Thyroid gland (tissue), 4 donors: ENCODE measurements at places on chromosomes 2 and 18. TPM values are rescaled to one million over a fixed set of nuclear protein-coding genes. Genes with fewer than 3 reads are reported as not detected.

LOXHD1 gene
- total RNA-seq, result 0.27 TPM

RAPGEF4 gene
- 19.6 TPM for total RNA-seq

MEP1B gene
- total RNA-seq, result 0.38 TPM

RBM43 gene
- 9.4 TPM for total RNA-seq

PPIL3 gene
- total RNA-seq, result 29.6 TPM

KCNK3 gene
- total RNA-seq, result 4.8 TPM

VAMP5 gene
- 41.3 TPM for total RNA-seq

SERPINB13 gene
- not detected for total RNA-seq

SERPINB4 gene
- not detected for total RNA-seq

RBM45 gene
- total RNA-seq, result 21.4 TPM

DNA sequence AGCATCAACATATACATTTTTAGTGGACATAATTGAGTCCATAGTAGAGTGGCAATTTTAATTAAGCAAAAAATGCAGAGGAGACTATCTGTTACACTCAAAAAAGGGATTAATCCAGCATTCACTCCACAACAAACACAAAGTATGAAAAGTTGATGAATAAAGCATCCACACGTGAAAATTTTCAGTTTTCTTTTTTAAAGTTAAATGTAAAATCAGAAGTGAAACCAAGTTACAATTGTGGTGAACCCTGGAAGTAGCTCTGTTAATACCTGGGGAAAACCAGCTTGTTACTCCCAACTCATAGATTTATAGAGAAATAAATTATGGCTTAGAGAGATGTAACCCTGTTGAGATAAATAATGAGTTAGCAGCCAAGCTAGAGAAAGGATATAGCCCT lies 807.8 kb downstream of the TRIB2 start:
- DNase-seq, result no peak

DNA sequence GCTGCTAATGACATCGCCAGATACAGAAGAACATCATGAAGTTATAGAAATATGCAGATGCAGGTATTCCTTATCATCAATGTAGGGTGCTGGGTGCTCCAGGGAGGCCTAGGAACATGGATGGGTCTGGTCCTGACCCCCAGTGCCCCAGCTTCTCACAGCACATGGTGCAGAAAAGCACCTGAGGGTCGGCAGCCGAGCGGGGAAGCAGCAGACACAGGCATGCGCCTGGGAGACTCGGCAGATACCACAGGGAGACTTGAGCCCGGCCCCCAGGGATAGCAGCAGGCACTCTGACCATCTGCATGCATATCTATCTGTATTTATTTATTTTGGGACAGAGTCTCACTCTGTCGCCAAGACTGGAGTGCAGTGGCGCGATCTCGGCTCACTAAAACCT lies 43.2 kb downstream of the TMEM18 start:
- DNase-seq, result no peak

- no peak for DNase-seq
Measured at GRCh38 chr18:48868468-48869466, 82.0 kb downstream of the SMAD7 start.

GRCh38 chr2:190771726-190772125 lies 108.9 kb upstream of the GLS start:
- no peak for DNase-seq

- DNase-seq, result peak; percentile 72
Measured at GRCh38 chr2:226742347-226742746, 57.3 kb downstream of the IRS1 start.

DNA sequence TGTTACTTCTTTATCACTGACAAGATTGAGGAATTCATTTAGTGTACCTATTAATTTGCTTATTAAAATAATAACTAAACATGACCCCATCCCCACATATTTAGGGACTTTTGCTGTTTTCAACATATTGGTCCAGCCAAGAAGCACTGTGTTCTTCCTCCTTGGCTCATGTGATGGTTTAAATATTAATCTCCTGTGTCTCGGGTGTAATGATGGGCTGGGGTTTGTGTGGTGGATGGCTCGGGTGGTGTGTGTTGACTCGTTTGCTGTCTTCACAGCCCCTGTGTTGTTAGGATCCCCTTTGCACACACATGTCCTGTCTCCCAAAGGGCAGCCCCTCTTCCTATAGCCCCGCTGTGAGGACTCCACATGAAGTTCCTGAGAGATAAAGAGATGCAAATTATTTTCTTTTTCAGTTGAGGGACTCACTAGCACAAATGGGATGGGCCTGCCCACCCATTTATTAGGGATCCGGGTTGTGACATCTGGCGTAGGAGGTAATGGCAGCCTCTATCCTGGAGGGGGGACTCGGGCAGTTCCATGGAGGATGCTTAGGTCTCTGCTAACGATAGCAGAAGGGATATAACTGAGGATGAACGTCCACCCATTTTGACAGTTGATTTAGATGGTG lies 53.4 kb downstream of the FHOD3 start:
- no peak for DNase-seq

DNA sequence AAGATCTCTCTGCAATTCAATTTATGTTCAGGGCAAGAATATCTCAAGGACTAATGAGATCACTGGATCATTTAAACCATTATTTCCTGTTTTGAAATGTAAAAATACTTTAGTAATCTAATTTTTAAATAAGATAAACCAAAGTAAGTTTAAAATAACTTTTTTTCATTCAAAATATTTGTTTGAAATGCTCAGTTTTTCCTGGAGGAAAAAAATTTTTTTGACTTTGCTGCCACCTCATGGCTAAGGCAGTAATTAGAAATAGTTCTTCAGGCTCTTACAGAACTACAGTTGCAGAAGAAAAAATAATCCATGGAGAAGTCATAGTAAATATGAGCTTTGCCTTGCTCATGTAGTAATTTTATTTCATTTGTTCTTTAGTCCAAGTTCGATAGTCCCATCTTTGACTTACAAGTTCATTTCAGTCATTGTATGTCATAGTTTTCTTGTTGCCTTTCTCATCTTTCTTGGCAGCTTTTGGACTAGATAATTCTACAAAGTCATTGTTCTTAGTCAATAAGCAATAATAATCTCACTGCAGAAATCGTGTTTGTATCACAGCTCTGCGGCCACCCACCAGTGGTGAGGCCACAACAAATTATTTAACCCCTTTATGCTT lies 127.4 kb downstream of the DPP4 start:
- no peak for DNase-seq

DNA sequence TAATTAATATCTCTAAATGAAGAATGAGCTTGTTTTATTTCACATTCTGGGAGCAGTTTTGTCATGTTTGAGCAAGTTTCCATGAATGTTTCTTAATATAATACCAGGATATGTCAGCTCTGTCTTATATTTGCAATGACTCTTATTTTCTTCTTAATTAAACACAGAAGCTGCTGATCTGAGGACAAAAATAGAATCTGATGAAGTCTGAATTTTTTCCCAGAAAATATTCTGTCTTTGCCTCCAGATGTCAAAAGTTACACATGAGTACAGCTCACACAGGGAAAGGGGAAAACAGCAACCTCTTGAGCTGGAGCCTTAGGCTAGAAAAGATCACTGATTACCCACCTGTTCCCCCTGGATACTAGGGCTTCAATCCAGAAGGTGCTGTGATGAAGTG lies 606.6 kb upstream of the SYT4 start:
- DNase-seq, result no peak

GRCh38 chr2:216056739-216057138 lies 24.9 kb downstream of the PECR start:
- no peak for DNase-seq

DNA sequence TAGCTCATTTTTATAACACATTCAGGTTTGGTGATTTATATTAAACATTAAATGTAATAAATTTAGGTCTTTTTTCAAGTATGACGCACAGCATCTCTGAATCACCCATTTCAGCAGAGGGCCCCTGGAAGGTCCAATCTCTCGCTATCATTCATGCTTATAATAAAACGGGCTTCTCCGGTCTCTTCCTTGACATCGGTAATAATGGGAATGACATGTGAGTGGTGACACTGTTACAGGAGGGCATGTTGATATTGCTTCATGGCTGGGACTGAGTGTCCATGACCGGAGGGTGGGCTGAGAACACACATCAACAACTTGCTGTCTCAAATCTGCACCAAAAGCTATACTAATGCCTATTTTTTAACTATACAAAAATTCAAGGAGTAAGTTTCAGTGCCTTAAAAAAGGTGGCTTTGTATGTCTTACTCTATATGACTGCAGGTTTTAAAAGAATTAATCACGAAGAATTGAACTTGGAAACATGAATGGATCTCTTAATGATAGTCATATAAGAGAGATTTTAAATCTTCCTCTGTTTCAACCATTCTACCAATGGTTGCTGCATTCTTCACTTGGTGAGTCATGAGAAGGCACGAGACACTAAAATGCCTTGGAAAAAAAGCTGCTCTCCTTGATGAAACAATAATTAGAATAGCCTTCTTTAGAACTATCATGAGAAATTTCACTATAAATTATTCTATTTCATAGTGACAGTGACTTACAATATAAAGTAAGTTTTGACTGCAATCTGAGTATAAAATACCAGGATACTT lies 101.9 kb upstream of the NRP2 start:
- no peak for DNase-seq

DNA sequence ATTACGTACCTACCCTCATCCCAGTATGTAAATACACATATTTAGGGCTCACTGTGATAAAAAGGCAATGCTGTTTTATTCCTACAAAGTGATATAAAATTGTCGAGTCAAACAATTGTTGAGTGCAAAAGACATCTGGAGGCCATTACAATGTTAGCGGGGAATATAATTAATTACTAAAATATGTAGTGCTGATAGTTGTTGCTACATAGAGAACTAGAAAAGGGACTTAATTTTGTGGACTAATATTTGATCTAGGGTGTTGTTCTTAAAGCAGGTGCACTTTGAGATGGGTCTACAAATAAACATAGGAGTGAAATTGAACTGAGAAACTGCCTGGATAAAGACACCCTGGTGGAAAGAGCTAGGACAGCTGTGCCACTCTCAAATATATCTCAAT lies 300.1 kb downstream of the NOL4 start:
- DNase-seq, result no peak

- no peak for DNase-seq
Measured at GRCh38 chr2:16763056-16763455, 97.4 kb upstream of the CYRIA start.

DNA sequence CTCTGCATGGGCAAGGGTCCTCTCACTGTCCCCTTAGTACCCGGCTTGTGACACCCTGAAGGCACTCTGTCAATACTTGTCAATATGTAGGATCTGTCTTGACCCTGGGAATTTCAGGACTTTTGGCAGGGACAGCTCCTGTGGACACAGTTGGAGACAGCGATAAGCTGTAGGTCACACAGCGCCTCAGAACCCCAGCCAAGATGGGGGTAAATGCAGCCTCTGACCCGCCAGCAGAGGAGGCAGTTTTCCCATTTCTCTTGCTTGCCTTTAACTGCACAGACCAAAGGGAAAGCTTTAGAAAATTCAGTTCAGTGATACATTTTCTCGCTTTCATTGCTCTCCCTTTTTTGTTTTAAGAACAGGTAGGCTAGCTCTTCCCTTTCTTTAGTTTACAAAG lies 54.8 kb upstream of the KLHL29 start:
- DNase-seq, result no peak

GRCh38 chr18:56973487-56973886 lies 173.4 kb upstream of the BOD1L2 start:
- no peak for DNase-seq

DNA sequence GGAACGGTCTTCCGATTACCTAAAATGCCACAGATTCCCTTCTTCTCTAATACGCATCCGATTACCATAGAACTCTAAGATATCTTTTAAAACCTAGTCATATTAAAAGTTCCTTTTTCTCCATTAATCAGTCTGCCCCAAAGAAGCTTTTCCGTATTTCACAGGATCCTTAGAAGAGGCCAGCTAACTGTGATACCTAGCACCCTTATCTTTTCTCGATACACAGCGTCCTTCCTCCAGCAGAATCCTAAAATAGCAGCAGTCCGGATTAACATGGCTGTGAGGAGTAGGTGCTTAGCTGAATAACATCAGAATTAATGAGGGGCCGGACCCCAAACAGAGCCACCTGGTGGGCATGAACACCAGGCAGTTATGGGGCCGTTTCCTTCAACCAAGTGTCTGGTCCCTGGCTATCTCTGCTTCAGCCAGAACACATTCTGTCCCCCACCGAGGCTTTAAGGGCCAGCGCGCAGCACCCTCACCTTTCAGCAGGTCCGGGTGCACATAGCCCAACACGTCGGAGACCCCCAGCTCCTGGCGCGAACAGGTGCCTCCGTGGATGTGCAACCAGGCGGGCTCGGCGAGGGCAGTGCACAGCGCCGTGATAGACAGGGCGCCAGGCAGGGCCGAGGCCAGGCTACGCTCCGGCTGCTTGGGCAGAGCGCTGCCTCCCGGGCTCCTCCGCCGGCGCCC lies 995 bp downstream of the TMEM127 start:
- peak; percentile 34 for DNase-seq

DNA sequence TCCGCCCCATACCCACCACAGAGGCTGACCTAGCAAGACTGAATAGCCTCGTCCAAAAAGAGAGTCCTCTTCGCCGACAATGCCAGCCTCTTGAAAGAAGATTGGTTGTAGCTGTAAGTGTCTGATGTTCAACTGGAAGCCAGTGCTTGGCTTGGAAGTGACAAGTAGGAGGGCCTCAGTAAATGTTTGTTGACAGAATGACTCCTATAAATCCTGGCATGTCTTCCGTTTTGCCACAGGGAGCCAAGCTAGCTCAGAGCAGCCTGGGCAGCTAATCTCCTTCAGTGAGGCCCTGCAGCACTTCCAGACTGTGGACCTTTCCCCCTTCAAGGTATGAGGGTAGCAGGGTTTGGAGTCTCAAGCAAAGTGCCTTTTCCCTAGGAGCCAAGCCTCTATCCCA lies 14.9 kb downstream of the ELMOD3 start:
- DNase-seq, result no peak

DNA sequence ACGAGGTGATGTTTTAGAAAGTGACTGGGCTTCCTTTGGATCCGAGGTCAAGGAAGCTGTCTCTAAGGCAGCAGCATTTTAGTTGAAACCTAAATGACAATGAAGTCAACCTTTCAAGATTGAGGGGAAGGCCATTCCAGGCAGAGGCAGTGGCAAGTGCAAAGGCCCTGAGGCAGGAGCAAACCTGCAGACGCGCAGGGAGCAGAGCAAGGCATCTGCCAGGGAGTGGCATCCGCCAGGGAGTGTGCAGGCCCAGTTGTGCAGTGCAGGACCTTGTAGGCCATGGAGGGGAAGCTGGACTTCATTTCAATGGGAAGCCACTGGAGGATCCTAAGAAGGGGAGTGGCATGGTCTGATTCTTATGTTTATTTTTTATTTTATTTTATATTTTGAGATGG lies 154.7 kb upstream of the SIX3 start:
- no peak for DNase-seq

- no peak for DNase-seq
Measured at GRCh38 chr18:51006948-51007789, 22.8 kb upstream of the SMAD4 start.

- no peak for DNase-seq
Measured at GRCh38 chr2:101781791-101782426, 84.4 kb downstream of the MAP4K4 start.

- no peak for DNase-seq
Measured at GRCh38 chr2:226548732-226549131, 250.9 kb downstream of the IRS1 start.

DNA sequence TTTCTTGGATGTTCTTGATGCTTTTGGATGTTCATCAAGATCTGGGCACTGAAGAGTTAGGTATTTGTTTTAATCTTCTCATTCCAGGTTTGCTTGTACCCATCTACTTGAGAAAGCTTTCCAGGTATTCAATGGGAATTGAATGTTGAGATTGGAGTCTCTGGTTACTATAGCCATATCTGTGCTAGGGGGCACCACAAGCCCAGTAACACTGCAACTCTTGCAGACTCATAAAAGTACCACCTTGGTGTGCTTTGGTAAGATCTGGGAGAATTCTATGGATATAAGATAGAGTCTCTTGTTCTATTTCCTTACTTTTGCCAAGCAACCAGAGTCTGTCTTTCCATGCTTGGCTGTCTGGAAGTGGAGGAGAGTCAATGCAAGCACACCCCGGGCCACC lies 518.9 kb upstream of the VRK2 start:
- DNase-seq, result no peak
